Hippocampal formation (tissue), 2 donors: ENCODE measurements at places on chromosomes 5 and 9.

- DNase-seq: no peak
Measured at GRCh38 chr5:152439791-152440190, 34.7 kb upstream of the NMUR2 start.

- no peak for DNase-seq
Measured at GRCh38 chr5:106167766-106168165, 1503.0 kb downstream of the EFNA5 start.

DNA sequence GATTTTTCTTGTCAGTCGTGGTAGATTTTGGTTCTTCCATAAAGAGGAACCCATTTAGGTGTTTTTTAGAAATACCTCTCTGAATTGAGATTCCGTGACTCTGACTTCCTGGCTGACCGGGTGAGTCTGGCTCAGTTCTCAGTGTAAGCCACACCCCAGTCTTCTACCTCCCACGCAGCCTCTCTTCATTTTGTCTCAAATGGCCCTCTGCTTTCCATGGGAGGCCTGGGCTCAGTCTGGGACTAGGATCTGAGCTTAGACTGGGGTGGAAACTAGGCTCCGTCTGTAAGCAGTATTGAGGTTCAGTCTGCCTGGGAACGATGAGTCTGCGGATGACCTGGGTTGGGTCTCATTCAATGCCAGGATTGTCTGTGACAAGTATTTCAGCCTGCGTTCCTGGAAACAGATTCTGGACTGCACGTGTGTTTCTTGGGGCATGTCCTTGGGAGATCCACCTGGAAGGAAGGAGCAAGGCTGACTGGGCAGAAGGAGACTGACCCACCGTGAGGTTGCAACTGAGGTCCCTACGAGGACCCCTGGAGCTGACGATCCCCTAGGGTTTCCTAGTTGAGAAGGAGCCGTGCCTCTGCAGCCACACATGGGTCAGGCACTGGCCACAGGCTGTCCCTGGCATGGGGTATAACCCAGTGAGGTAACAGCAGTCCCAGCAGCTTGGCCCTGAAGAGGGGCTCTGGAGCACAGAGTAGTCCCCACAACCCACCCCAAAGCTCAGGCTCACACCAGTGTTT lies 12.4 kb upstream of the CRB2 start:
- no peak for DNase-seq

DNA sequence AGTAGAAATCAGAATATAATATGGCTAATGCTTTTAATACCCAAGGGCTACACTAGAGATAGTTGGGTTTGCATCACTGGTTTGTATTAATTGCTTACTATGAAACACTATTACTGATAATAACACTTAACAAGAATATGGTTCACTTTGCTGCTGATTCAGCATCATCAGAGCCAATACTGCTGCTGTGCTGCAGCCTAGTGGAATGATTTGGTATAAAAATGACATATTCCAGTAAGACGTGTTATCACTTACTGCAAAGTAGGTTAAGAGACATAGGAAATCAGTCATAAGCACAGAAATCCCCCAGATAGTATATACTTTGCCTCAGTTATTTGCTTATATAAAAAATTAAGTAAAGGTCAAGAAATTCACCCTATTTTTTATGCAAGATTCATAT lies 2.8 kb downstream of the CDH10 start:
- DNase-seq: peak; percentile 58

- DNase-seq: peak; percentile 89
Measured at GRCh38 chr5:87944553-87945285, 323.9 kb downstream of the TMEM161B start.

GRCh38 chr5:149046196-149046829 lies 16.5 kb downstream of the SH3TC2 start:
- no peak for DNase-seq

DNA sequence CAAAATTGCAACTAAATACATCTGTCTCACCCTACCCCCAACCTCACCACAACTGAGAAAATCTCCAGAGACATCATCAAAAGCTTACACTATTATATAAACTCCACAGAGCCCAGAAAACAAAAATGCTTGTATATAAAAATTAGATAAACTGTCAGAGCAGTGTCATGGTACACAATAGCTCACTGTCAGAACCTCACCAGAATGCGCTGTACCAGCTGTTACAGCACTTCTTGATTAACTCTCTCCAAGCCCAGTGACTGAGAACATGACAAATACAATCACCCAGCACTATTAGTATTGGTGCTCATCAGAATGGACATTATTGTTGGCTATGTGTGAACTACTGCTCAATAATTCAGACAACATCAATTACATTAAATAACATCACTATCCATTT lies 65.7 kb downstream of the ZDHHC21 start:
- peak; percentile 26 for DNase-seq

- DNase-seq: no peak
Measured at GRCh38 chr5:138557677-138558076, 14.6 kb upstream of the ETF1 start.

DNA sequence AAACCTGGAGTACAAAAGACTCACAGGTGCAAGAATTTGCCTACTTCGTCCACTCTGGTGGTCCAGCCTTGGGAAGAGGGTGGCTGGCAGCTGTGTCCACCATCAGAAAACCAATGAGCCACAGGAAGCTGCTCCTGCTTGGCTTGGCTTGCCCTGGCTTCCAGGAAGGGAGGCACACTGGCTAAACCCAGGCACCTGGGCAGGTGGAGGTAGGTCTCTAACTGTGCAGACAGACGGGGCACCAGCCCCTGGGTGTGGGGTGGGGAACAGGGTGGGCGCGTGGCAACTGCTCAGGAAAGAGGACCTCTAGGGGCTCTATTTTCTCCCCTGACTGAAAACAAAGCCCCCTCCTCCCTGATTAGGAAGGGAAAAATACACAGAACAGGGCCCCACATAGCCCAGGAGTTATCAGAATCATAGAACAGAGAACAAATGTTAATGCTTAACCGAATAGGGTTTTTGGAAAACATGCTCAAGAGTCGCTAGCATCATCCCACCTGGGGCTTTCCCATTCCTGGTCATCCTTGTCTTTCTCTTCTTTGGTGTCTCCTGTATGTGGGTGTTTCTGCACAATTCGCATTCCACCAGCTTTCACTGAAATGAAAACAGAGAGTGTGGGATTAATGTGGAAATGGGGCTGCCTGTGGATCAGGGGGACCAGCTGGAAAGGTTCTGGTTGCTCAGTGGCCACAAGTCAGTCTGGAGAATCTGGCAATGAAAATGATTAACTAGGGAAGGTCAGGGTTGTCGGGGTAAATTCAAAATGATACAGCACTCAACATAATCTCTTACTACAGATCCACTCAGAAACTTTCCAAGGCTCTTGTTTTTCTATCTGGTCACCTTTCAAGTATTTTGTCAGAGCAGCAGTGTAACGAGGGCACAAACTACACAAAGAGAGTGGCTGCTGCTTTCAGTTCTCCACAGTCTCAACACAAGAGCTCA lies 13.1 kb downstream of the DAP start:
- no peak for DNase-seq

DNA sequence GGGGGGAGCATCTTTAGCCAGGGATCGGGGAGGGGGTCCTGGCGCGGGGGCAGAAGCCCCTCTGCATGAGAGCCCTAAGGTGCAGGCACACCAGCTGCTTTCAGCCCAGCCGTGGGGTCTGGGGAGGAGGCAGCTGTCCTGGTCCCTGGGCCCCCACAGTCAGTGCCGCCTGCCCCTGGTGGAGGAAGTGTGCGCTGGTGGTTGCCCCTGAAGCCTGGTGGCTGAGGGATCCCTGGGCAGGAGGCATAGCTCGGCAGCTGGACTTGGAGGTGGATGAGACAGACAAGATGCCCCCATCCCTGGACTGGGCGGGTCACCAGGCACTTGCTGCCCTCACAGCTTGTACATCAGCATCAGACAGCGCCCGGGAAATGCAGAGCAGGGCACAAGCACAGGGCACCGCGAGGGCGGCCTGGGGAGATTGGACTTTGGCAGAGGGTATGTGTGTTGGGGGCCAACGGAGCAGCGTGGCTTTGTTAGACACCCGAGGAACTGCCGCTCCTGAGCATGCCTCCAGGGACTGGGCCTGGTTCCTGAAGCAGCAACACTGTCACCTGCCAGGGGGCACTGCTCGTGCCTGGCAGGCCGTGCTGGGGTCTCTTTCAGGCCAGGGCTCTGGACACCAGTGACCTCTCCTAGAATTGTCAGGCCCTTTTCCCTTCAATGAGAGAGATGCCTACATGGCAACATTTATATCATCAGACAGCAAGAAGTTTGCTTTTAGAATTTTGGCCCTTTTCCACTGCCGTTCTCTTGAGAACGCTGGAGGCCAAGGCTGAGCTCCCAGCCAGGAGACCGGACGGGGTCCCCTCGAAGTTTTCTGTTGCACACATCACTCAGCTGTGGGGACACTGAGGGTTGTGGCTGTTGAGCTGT lies 41.9 kb upstream of the CTSL start:
- DNase-seq: no peak

- DNase-seq: no peak
Measured at GRCh38 chr9:6414247-6414641, 1.2 kb downstream of the UHRF2 start.

DNA sequence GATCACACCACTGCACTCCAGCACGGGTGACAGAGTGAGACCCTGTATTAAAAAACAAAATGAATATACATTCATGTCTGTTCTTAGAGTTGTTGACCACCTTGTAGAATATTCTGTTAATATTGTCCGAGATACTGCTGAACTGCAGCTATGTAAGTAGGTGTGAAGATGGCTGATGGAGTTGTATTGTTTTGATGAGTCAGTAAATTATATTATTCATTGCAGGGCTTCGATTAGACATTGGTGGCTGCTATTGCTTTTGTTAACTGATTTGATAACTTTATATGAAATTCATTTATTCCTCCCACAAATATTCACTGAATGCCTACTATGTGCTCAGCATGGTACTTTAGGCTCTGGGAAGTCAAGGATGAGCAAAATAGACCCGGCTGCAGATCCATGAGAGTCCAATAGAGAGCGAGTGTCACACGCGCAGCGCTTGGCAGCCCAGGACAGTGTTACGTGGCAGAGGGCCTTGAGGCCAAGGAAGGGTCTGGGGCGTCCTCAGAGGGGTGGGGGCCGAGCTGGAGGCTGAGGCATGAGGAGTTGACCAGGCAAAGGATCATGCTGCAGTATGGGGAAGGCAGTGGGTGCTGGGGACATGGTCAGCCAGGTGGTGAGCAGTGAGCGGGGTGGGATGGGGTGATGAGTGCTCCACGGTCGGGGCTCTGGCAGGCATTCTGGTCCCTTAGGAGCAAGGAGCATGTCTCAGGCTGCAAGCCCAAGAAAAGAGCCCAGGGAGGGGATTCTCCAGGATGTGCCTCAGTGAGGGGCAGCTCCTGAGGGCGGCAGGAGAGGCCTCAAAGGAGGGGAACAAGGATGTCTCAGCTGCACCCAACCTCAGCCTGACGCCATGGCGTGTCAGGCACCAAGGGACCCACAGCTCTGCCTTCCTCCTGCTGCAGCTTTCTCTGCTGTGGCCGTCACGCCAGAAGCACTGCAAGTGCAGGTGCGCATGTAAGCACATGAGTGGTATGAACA lies 243.5 kb downstream of the GADD45G start:
- no peak for DNase-seq

GRCh38 chr5:174221436-174221835 lies 175.9 kb downstream of the NSG2 start:
- no peak for DNase-seq

GRCh38 chr9:35489313-35490154 lies at the start of gene RUSC2:
Gene RUSC2 (plus strand): TSS chr9:35490111. CDS start chr9:35546522, 56,411 bp downstream.
- peak; percentile 84 for DNase-seq

DNA sequence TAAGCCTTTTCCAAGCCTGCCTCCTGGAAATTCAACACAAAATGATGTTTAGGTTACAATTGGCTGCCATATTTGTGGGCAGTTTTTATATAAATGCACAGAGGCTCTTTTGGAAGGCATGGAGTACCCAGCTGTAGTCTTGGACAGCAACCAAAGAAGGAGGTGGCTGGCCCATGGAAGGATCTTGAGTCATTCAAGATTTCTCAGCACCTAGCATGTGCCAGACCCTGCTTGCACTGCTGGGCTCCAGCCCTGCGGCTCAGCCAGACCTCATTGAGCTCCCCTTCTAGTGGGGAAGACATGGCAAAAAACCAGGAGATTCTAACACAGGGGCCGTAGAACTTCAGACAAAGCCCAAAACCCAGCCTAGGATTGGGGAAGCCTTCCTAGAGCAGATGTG lies 22.1 kb downstream of the JADE2 start:
- DNase-seq: no peak

- no peak for DNase-seq
Measured at GRCh38 chr5:141250576-141250975, 5.4 kb downstream of the PCDHB15 start.

DNA sequence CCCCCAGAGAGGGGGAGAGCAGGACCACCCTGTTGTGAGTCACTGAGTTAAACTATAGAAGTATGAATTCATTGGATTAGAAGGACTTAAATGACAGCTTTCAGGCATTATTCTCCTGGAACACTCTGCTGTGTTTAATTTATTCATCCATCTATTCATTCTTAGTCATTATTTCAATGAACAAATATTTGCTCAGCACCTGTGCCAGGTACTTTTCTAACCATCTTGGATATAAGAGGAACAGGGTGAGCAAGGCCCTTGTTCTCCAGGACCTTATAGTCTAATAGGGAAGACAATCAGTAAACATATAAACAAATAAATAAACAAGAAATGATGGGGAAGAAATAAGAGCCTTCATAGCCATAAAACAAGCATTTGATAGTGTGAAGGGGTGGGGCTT lies 483.9 kb upstream of the BRINP1 start:
- no peak for DNase-seq

GRCh38 chr9:38039907-38040682 lies 28.9 kb downstream of the SHB start:
- no peak for DNase-seq

DNA sequence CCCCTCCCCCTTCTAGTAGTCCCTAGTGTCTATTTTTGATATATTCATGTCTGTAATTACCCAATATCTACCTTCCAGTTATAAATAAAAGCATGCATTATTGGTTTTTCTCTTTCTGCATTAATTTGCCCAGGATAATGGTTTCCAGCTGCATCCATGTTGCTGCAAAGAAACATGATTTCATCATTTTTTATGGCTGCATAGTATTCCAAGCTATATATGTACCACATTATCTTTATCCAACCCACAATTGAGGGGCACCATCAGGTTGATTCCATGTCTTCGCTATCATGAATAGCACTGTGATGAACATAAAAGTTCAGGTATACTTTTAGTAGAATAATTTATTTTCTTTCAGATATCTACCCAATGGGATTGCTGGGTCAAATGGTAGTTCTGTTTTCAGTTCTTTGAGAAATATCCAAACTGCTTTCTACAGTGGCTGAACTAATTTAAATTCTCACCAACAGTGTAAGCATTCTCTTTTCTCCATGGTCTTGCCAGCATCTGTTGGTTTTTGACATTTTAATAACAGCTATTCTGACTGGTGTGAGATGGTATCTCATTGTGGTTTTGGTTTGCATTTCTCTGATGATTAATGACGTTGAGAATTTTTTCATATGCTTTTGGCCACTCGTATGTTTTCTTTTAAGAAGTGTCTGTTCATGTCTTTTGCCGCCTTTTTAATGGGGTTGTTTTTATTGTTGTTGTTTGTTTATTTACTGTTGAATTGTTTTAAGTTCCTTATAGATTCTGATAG lies 746.1 kb upstream of the MEF2C start:
- no peak for DNase-seq

GRCh38 chr9:10050016-10050415 lies 562.8 kb downstream of the PTPRD start:
- no peak for DNase-seq
